ENCODE measurements at places on chromosomes 1 and 21.
A peak's percentile ranks its signal among the peaks of the same experiment; 100 is the strongest.

- peak; percentile 87 for DNase-seq
Measured at GRCh38 chr21:43718872-43719747, at the start of gene PDXK. TSS of gene PDXK (plus strand) at chr21:43719129. CDS start at chr21:43719295, 166 bp downstream.

- DNase-seq = no peak
Measured at GRCh38 chr1:12654004-12654567, 10.2 kb downstream of the AADACL4 start.

GRCh38 chr1:65166572-65167305 is 18.7 kb downstream of the AK4 start:
- no peak for DNase-seq

DNA sequence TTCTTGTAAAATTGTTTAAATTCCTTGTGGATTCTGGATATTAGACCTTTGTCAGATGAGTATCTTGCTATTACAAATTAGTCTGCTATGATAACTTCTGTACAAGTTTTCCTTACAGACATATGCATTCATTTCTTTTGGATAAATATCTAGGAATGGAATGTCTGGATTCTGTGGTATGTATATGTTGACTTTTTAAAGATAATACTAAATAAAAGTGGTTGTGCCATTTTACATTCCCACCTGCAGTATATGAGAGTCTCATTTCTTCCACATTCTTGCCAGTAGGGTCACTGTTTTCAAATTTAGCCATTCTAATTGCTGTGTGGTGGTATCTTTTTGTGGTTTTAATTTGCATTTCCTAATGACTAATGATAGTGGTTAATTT is 53.9 kb downstream of the SYDE2 start:
- no peak for DNase-seq

DNA sequence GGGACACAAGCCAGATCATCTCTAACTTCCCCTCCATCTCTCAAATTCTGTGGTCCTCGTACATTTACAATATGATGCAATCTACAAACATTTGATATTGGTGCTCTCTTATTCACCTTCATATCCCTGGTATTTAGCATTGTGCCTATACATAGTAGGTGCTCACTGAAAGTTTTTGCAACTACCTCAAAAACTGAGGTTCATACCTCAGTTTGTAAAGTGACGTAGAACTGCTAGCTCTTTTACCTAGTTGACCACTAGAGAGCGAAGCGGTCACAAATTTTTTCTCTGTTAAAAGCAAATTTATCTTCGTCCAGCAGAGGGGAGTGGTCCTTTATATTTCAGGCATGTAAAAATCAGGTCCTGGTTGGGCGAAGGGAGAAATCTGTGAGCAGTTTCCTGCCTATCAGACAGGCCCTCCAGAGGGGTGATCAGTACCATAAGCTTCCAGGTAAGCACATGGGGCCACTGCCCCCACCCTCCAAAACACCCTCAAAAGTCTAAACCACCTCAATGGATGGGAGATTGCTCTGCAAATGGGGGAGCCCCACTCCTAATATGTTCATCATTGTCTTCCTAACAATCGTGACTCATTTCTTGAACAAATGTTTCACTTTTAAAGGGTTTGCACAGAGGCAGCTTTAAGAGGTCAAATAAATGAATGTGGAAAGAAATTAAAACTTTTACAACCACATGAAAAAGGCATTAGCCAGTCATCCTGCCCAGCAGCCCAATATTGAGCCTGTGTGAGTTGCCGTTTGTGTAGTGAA is 10.6 kb upstream of the HLCS start:
- DNase-seq = peak; percentile 54

GRCh38 chr21:37877888-37878684 is 38.2 kb downstream of the KCNJ6 start:
- DNase-seq = no peak

GRCh38 chr1:17875171-17875881 is 120.2 kb downstream of the ACTL8 start:
- DNase-seq = no peak

DNA sequence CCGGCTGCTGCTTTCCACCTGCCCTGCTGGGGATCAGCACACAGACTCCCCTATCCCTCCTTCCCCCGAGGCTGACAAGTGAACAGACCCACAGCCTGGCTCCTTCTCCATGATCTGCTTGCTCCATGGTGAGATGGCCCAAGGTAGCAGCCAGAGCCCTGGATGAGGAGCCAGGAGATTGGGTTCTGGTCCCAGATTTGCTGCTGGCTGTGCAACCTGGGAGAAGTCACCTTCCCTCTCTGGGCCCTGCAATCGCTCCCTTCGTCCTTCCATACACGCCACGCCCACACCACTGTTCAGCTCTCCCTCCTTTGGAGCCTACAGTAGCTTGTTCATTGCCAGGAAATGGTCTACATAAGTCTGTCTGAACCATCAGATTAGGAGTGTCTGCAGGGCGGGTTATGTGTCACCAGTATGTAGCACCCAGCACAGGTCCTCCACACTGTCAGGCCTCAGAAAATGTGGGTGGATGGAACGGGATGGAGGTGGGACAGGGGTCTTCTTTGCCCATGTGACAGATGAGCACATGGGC is 9.2 kb upstream of the EPHA8 start:
- no peak for DNase-seq

DNA sequence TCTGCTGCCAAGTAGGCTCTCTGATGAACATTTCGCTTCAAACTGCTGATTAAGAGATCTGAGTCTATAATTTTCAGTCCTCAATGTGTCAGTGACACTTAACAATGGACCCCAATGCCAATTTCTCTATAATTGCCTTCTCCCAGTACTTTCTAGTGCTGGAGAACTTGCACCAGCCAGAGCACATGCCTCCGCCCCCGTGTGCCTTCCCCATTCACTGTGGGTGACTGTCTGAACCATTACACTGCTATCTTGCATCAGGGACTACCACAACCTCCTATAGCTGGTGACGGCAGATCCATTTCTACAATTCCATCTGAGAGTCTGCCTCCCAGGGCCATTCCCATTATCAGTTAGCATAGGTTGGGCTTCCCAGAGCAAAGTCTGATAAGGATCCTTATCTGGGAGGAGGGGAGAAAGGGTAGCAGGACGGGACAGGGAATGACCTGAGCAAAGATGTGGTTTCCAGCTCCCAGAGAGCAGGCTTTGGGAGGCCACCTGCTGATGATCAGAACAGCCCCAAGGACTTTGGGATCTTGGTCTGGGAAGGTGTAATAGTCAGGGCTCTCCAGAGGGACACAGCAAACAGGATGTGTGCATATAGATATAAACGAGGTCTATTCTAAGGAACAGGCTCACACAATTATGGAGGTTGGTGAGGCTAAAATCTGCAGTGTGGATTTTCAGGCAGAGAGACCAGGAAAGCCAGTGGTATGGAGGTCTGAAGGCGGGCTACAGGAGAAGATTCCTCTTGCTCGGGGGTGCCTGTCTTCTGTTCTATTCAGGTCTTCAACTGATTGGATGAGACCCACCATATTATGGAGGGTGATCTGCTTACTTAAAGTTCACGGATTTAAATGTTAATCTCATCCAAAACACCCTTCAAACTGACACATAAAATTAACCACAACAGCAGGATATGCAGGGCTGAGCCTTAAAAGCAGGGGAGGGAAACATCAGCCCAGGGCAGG is 238.2 kb downstream of the PTPRU start:
- no peak for DNase-seq

GRCh38 chr1:173224280-173224892 is 17.3 kb upstream of the TNFSF4 start:
- DNase-seq = no peak

GRCh38 chr1:85584923-85585322 is 4.4 kb downstream of the CCN1 start:
- DNase-seq = no peak

DNA sequence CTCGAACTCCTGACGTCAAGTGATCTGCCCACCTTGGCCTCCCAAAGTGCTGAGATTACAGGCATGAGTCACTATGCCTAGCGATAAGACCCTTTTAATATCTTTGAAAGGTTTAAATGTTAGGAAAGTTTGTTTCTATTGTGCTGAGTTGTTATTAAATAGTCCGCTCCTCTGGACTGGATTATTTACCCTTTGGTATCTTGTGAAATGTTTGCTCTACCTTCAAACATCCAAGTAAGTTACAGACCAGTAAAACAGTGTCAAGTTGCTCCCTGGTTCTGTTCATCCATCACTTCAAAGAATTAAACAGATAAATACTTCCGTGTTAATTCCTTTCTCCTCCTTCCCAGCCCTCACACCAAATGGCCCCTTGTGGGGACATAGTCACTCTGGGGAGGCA is 44.8 kb downstream of the CASQ2 start:
- no peak for DNase-seq

- DNase-seq = no peak
Measured at GRCh38 chr1:17227358-17227915, 21.5 kb upstream of the PADI3 start.

GRCh38 chr1:11059155-11059967 is 457 bp downstream of the SRM start:
- DNase-seq = no peak

DNA sequence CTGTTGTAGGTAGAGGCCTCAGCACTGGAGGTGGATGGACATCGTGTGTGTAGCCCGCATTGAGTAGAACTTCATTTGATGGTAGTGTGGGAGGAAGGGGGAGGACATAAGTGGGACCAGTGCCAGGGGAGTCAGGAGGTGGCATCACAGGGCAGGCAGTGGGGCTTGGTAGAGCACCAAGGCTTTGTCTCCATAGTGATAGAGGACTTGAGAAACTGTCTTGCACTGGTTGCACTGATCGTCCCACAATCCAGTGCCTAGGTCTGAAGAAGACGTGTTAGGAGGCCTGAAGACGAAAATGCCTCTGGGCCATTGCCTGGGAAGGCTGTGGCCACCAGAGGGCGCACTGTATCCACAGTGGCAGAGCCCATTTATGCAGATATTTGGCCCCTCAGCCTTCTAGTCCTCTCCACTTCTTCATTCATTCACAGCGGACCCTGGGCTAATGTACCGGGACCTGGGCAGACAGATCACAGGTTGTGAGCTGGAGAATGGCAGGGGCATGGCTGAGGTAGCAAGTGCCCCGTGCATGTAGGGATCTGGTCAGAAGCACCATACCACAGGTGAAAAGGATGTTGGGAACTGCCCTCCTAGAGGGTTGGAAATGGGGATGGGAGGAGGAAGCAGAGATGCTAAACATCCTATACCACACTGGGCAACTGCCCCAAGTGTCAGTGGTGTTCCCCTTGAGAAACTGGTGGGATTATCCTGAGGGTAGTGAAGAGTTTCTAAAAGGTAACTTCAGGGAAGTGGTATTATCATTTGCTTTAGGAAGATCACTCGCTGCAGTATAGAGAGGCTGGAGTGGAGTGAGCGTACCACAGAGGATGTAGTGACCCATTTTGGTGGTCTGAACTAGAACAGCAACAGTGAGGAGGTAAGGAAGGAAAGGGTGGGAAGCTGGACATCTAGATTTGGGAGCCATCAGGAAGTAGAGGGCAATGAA is 95.3 kb downstream of the PIK3R3 start:
- DNase-seq = peak; percentile 91

- DNase-seq = no peak
Measured at GRCh38 chr1:8670371-8670818, 147.0 kb downstream of the RERE start.

DNA sequence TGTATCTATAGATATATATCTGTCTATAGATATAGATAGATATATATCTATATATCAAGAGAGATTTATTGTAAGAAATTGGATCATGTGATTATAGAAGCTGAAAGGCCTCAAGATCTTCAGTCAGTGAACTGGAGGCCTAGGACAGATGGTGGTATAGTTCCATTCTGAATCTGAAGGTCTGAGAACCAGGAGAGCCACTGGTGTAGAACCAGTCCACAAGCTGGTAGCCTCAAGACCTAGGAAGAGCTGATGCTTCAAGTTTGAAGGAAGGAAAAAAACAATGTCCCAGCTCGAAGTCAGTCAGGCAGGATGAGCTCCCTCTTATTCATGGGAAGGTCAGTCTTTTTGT is 213.2 kb upstream of the JUN start:
- DNase-seq = no peak

- no peak for DNase-seq
Measured at GRCh38 chr1:96865731-96866685, 144.4 kb downstream of the PTBP2 start.

GRCh38 chr1:30218438-30218837 is 504.9 kb downstream of the MATN1 start:
- no peak for DNase-seq

DNA sequence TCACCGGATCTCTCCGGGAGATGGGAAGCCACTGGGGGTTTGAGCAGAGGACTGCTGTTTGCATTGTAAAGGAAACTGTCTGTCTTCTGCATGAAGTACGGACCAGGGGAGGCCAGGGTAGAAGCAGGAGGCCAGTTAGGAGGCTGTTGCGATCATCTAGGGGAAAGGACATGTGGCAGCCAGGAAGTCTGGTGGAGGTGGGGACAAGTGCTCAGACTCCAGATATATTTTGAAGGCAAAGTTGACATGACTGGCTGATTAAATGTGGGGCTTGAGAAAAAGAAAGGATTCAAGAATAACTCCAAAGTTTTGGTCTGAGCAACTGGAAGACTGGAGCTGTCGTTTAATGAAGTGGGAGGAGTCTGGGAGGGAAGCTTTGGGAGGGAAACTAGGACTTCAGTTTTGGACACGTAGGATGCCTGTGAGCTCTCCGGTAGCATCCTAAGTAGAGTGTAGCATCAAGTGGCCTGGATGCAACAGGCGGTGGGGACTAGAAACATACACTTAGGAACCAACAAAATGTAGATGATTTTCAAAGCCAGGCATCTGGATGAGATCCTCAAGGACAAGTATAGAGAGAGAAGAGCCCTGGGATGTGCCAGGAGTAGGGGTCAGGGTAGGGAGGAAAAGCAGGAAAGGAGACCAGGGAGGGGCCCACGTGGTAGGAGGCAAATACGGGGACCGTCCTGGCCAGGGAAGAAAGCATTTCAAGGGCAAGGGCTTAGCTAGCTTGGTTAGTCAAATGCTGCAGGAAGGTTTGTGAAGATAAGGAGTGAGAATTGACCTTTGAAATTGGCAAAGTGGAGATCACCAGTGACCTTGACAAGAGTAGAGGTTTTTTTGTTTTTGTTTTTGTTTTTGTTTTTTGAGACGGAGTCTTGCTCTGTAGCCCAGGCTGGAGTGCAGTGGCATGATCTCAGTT is 3.7 kb upstream of the C1orf210 start:
- no peak for DNase-seq

- DNase-seq = no peak
Measured at GRCh38 chr1:153610811-153611301, 2.1 kb downstream of the S100A16 start.

DNA sequence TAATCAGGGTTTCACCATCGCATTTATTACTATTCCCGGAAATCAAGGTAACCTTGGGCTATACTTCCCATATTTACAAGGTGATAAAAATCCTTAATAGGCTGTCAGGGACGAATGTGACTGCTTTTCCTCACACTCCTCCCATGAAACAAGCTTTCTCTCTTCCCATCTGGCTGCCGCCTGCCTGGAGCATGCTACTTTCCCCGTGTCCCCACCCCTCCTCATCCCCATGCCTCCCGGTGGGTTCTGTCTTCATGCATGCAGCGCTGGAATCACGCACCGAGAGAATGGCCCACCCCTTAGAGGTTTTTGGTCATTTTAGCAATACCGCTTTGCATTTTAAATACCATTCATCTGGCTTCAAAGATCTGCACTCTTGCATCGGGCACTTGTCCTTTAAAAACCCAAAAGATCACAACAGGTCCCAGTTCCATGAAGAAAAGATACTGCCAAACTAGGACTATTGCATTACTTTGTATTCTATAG is 339.1 kb downstream of the NTNG1 start:
- DNase-seq = no peak

- no peak for DNase-seq
Measured at GRCh38 chr1:34982820-34983376, 2.2 kb downstream of the TMEM35B start.
